Progenitor cell of endocrine pancreas (in vitro differentiated cells): ENCODE measurements at places on chromosomes 4 and X.

DNA sequence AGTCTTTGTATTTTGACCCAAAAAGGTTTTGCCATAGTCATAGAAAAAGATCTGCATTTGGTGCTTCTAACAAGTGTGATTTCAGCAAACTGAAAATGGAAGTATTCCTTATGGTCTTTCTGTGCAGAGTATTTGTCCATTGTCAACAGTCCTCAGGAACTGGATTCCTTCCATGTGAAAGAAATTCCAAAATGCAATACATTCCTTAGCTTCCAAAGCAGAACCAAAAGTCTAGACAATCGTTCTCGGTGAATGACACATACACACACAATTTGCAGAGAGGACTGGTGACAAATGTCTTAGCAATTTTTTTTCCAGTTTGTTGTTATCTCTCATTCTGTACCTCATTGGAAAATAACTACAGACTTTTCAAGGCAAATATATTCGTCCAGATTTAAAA, 562.2 kb upstream of the SLIT2 start:
- DNase-seq = no peak

DNA sequence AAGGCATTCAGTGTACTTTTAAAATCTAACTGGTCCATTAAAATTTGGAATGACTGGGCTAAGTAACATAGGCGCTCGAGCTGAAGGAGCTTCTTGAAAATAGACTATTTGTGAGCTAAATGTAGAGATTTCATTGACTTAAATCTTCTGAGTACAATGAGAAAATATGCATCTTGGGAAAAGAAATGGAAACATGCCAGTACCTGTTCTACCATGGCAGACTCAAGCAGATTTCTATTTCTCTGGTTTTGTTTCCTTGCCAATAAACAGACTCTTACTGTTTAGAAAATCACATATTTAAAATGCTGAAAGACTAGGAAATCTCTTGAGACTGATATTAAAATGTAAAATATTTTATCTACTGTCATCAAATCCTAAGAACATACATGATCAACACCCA, 678.1 kb downstream of the FAT4 start:
- DNase-seq = no peak

- DNase-seq = no peak
Observed at GRCh38 chr4:88526221-88526815, 2.7 kb upstream of the PYURF start.

DNA sequence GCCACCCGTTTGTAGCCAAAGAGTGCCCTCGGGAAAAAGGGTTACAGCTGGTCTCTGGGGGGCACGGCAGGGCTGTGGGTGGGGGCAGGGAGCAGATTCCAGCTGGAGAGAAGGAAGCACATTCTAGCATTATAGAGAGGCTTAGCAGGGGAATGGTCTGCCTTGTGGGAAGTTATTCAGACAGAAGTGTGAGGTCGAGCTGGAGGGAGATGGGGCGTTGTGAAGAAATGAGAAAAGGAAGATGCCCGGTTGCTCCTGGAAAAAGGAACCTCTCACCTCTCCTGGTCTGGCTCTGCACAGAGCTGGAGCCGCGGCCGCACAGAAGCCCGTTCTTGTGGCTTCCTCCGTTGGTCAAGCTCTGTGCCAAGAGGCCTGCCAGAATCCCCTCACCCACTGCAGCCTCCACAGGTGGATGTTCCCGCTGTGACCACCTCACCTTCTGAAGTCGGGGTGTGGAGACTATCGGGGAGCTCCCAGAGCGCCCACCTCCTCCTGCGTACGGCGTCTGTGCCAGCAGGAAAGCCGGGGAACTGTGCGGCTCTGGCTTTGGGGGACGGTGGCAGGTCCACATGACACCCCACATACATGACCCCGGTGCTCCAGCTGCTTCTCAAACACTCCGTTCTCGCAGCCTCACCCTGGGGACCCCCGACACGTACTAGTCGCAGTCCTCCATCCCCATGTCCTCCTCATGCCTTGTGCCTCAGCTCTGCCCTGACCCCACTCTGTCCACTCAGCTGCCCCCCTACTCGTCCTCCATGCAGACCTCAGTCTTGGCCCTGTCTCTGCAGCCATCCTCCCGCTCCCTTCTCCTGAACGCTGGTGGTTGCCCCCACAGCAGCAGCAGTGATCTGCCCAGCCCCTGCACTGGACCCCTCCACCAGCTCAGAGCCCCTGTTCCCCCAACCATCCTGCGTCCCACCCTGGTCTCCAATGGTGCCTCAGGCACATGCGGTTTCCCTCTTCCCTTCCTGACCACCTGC, 52.2 kb upstream of the HGFAC start:
- no peak for DNase-seq

GRCh38 chr4:57044279-57044678, 65.6 kb downstream of the POLR2B start:
- DNase-seq = no peak

GRCh38 chrX:111375747-111376146, 36.2 kb downstream of the DCX start:
- no peak for DNase-seq

- DNase-seq = no peak
Observed at GRCh38 chrX:16783452-16783851, 2.8 kb upstream of the TXLNG start.

DNA sequence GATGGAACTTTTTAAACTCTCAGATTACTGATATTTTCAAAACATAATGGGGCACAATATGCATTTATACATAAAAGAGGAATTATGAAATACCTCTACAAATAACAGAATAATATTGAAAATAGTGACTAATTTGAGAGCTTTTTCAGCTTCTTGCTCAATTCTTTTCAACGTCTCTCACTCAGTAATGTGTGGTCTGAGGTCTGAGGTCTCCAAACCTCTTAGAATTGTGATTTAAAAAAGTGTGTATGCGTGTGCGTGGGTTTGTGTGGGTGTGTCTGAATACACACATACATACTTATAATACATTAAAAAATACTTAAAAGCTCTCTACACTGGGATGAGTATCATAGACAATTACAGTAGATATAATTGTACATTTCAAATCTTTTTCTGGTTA, 7.9 kb downstream of the NDNF start:
- no peak for DNase-seq

- peak; percentile 36 for DNase-seq
Observed at GRCh38 chr4:10554694-10555093, 97.5 kb upstream of the ZNF518B start.

GRCh38 chrX:119228512-119229252, 7.4 kb upstream of the PGRMC1 start:
- no peak for DNase-seq

GRCh38 chr4:148445071-148445859, 3.1 kb upstream of the NR3C2 start:
- peak; percentile 39 for DNase-seq
